ENCODE measurements at places on chromosomes 16 and 17.

DNA sequence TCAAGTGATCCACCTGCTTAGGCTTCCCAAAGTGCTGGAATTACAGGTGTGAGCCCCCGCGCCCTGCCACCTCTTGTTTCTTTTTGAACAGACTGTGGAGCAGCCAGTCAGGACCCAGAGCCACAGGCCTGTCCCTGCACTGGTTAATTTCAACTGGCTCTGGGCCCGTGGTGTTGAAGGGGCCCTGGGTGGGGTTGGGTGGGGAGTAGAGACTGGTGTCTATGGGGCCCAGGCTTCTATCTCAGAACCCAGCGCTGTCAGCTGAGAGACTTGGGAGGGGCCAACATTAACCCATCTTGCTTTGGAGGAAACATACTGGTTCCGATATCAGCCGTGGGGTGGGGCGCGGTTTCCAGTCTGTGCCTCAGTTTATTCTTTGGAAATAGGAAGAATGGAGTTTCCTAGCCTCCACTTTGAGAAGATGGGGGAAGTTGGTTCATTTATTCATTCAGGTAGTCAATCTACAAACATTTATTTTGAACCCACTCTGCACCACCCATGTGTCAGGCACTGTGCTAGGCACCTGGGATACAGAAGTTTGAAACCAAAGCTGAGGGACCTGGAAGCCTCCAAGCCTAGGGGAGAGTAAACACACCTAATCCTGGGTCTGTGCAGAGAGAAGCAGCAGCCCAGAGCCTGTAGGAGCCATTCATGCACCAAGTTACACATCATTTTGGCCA, 15.5 kb upstream of the SLC4A1 start:
- no peak for DNase-seq

DNA sequence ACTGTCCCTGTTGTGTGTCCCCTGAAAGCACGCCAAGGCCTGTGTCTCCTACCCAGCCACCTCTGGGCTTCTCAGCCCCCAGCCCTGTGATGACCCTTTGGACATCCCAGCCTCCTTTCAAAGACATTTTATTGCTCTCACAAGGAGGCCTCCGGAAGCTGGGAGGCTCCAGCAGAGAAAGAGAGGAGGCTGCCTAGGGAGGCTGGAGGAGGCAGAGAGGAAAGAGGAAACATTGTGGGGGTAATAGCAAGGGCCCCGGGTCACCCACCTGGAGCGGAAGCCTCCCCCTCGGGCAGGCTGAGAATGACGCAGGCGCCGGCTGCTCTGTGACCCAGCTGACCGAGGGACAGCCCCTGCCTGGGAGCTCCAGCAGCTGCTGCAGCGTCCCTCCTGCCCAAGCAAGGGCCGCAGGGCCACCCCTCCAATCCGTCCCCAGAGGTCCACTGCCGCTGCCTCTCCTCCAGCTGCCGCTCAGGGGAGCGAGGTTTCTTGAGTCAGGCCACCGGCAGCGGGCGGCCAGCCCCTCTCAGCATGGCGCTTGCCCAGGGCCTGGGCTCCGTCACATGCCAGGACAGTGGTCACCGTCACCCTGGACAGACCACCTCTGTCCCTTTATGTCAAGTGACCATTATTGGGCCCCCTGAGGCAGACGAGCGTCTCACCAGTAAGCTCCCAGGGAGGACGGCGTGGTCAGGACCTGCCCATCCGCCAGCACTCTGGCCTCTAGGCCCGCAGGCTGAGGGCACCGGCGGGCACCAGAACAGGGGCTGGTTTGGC, 29.3 kb downstream of the ACTG1 start:
- no peak for DNase-seq

DNA sequence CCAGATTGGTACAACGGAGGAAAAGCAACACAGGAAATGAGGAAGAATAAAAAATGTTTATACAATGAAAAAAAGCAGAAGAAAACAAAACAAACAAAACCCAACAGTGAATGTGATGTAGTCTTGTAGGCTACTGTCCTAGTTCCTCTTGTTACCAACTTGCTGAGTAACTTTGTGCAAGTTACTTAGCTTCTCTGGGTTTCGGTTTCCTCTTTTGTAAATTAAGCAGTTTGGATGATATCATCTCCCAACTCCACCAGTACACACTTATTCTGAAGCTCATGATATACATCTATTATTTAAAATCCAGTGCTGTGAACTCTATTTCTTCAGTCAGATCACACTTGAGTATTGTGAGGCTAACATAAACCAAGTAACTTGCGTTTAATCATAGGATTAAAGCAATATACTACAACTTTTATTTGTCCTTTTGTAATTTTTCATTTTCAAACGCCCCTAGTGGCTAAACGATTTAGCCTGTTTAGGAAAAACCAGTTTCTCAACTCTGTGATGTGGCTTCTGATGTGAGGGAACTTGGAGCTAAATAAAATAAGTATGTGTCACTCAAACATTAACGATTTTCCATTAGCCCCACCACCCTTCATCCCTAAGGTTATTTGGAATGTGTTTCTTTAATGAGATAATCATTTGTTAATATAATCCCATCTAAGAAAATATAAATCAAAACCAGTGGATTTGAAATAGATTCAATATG, 1.4 kb upstream of the UNK start:
- no peak for DNase-seq

GRCh38 chr16:48180868-48181480, 25.2 kb upstream of the ABCC12 start:
- DNase-seq: no peak

DNA sequence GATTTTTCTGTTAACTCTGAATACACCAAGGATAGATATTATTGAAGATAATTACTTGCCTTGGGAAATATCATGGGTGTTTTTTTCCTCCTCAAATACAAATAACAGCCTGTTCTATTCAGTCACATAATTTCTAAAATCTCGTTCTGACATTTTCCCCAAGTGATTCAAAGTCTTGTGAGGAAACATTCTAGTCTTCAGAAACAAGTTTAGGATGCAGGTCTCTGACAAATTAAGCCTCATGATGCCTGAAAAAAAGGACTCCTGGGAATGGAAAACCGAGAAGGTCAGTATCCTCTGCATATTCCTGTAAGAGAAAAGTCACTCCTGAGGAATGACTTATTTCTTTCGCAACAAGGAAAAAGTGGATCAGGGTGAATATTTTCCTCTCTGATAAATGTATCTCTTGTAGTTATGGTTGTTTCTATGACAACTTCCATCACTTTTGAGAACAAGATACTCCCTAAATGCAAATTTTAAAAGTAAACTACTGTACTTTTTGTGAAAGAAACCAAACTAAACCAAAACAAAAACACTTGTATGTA, 384.6 kb downstream of the CNTNAP4 start:
- no peak for DNase-seq

DNA sequence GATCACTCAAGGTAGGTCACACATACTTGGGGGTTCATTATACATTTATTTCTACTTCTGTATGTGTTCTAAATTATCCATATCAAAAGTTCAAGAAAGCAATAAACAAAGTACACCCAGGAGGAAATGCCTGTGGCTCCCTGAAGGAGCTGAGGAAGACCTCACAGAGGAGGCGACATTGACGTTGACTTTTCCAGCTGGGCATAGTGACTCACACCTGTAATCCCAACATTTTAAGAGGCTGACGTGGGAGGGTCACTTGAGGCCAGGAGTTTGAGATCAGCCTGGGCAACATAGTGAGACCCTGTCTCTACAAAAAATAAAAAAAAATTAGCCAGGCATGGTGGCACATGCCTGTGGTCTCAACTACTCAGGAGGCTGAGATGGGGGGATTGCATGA, 16.3 kb downstream of the ITGAD start:
- no peak for DNase-seq

GRCh38 chr17:58996968-58997367, 109.7 kb downstream of the TRIM37 start:
- DNase-seq: no peak

DNA sequence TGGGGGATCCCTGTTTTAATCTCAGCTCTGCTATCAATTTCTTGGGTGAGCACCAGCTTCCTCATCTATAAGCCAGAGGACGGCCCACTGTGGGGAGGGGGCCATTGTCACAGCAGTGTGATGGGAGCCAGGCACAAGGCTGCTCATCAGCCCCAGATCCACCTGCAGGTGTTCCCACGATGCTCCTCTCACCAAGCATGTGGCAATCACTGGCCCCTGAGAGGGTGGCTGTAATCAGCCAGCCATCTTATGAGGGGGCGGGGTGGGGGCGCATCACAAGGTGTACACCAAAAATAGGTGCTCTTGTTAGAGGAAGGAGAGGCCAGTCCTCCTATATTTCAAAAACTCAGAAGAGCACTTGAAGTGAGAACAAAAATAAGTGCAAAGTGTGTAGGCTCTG, 31.2 kb downstream of the HNF1B start:
- DNase-seq: no peak

DNA sequence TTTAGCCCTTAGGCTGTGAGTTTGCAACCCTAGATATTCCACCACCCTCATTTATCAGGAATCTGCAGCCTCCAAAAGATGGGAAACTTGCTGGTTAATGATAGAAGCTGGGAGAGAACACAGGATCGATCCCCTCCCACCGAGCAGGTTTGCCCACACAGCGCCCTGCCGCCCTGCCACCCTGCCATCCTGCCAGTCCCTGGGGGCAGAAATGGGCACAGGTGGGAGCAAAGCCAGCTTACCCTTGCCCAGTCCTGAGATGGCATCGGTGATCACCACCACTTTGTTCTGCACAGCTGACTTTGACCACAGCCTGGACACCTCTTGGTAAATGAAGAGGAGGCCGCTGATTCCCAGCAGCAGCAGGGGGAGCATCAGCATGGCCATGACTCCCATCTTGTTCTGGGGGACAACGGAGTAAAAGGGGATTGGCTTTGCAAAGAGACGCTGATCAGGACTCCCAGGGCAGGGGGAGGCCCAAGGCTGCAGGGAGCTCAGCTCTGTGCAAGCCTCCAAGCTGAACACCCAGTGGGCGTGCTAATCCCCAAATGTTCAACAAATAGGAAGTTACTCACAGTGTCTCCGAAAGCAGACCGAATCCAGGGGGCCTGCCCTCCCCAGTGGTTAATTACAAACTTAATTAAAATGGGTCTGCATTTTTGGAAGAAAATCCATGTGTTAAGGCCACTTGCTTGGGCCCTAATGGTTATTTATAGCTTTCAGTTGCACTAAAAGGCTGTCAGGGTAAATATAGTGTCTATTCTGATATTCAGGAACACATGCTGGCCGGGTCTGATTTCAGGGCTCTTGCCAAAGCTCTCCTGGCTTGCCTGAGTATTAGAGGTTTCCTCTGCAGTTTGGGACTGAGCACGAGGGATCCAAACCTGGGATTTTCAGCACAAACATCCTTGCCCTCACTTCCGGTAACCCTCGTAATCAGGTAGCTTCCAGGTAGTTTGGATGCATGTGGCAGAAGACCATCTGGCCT, at the start of gene DHRS7C:
DHRS7C (minus strand) TSS at position 704 of the 988 bp plus-strand sequence; CDS start at position 396, 308 bp downstream.
- DNase-seq: no peak

DNA sequence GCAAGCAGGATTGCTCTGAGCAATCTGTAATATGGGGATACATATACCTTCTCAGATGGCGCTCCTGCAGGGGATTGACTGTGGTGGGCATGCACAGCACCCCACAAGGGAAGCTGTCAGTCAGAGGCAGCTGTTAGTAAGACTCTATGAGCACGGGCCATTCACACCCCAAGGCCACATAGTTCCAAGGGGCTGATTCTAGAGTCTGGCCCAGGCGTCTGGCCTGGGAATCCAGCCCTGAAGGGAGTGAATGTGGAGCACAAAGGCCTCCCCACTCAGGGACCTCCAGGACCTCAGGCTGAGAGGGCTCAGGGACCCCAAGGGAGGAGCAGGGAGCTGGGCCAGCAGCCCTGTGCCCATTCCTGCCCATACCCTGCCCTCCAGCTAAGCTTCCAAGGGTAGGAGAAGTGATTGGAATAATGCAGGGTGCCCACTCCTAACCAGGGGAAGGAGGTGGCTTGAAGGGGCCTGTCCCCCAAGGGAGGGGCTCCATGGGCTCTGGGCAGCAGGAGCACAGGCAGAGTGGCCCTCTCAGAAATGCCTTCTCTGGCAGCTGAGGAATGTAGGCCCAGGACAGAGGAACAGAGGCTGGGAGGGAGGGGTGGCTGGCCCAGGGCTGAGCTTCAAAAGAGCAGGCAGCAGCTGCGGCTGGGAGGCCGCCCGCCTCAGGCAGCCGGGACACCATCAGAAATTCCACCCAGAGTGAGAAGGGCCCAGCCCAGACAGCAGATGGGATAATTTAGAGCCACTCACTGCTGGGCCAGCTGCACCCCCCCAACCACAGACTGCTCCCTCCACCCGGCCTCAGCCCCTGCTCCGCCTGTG, 48.9 kb upstream of the MRPS23 start:
- no peak for DNase-seq

DNA sequence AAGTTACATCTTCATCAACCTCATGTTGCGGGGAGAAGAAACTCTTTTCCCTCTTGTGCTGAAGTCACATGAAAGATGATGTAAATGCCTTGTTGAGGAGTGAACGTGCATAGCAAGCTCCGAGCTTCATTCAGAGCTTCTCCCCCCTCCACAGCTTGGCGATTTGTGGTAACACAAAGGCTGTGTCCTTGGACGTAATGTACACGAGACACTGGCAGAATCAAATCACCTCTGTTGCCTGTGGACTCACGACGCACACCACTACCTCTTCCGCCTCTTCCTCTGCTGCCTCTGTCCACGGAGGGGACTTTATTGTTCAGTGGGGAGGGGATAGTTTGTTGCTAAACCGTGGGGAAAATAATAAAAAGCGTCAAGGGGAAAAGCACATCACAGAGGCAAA, 54.9 kb upstream of the CHMP6 start:
- no peak for DNase-seq

GRCh38 chr16:842711-843560, 42.4 kb upstream of the GNG13 start:
- DNase-seq: no peak

DNA sequence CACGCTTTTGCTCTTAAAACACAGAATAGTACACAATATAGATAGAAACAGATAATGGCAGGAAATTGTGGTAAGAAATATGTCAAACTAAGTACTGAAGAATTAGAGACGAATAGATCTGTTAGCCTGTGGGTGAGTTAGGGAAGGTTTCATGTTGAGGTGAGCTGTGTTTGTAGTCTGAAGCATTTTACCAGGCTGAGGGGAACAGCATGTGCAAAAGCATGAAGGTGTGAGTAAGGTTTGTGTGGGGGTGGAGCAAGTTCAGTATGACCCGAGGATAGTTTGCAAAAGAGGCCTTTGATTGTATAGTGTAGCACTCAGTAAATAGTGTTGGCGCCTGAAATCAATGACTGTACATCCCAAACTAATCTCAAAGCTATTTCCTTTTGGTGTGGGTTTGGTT, 13.8 kb downstream of the IGSF6 start:
- no peak for DNase-seq

- DNase-seq: no peak
Measured at GRCh38 chr17:76504117-76504516, 2.9 kb upstream of the RHBDF2 start.

- no peak for DNase-seq
Measured at GRCh38 chr16:86306011-86306644, 204.2 kb upstream of the FOXF1 start.

GRCh38 chr17:82709024-82709675, 7.4 kb upstream of the FN3KRP start:
- DNase-seq: no peak

Data from NCI-H1436 treated with DMSO at 0.1 percent for 48 hours (cell line).